NCI-H345 (cell line): ENCODE measurements at places on chromosomes 1 and 21.

GRCh38 chr21:42348762-42349161 lies 2.0 kb downstream of the TFF2 start:
- no peak for DNase-seq

- no peak for DNase-seq
Observed at GRCh38 chr1:168100315-168101002, 36.3 kb downstream of the GPR161 start.

DNA sequence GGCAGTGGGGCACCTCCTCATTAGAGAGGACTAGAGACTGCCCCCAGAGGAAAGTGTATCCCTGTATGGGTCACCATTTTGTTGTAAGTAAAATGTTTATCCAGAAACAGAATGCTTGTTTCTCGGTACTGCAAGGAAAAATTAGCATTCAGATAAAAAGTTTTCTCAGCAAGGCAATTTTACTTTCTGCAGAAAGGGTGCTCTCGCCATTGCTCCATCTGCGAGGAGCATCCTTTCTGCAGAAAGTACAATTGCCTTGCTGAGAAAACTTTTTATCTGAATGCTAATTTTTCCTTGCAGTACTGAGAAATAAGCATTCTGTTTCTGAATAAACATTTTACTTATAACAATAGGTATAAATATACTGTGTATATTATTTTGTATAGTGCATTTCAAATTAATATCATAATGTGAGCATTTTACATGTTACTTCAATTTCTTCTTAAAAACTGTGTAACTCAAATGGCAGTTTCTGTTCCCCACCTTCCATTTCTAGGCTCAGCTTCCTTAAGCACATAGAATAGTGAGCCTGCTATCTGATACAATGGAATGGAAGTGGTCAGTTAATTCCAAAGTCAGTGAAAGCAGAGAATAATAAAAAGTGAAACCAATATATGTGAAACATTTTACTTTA lies 76.5 kb upstream of the DESI2 start:
- no peak for DNase-seq

GRCh38 chr1:180382326-180383115 lies 119.9 kb downstream of the ACBD6 start:
- no peak for DNase-seq

DNA sequence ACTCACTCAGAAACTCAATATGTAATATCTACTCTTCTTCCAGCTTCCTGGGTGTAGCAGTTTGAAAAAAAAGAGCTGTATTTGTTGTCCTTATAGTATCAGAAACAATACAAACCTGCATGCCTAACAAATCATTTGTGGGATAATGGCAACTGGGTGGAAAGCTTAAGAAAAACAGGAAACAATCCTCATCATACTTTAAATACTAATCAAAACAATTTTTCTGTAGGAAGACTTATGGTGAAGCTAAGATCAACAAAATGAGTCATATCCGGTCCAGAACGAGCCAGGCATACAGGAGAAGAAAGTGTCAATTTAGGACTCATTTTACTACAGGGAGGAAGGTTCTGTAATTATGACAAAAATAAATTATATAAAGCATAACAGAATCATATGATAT lies 181.8 kb upstream of the ADGRL4 start:
- DNase-seq = no peak

DNA sequence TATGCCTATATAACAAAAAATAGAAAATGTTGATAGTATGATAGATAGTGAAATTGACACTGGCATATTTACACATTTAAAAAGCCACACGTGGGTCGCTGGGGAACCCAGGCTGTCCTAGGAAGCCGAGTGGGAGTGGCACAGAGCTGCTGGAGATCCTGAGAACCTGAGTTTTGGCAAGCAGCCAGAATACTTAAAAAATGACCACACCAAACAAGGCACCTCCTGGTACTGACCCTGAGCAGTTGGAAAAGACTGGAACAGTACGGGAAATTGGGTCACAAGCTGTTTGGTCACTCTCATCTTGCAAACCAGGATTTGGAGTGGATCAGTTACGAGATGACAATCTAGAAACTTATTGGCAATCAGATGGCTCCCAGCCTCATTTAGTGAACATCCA lies 111.5 kb downstream of the ZFYVE9 start:
- DNase-seq = no peak

DNA sequence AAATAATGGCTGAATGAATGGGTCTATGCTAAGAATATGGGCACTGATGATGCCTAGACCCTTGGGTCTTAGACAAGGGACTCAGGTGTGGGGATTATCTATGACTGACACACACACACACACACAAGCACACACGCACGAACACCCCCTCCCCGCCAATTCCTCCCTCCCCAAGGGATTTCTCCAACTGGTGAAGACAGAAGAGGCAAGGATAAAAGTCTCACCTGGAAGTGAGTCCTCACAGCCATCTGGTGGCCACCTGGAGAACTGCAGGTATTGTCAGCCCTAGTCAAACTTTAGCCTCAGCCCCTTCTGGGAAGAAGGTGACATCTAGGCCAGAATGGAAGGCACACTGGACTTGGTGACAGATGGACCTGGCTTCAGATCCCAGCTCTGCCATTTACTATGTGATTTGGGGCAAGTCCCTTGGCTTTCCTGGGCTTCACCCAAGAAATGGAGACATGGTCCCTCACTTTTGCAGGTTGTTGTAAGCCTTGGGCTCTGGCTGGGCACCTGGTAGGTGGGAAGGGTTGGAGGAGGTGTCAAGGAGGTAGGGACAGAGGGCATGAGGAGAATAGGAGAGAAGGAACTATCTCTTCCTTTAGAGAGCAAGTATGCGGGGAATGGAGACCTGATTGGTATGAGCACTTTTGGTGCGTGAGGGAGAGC lies 4.0 kb upstream of the GPR3 start:
- DNase-seq = peak; percentile 77

DNA sequence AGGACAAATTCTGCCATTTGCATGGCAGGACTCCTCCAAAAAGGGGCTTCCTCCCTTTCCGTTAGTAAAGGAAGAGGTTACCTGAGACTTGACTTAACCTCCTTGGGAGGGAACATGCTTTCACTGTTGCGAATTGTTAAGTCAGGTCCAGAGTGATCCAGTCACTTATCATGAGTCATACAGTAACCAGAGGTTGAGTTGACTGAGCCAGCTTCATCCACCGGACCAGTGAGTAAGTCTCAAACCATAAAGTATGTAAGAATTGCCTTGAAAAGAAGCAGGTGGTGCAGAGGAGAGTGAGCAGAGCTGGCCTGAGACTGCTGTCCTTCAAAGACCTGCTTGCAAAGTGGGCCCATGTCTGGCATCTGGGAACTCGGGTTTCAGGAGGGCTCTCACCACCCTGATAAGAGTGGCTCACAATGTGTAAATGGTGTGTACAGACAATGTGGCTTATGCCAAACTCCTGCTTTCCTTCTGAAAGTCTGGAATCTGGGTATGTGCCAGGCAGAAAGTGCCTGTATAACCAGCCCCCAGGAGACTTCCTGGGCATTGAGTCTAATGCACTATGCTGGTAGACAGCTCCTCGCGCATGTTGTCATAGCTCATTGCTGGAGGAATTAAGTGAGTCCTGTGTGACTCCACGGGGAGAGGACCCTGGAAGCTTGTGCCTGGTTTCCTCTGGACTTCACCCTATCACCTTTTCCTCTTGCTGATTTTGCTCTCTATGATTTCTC lies 84.3 kb upstream of the KLHDC7A start:
- DNase-seq = no peak

DNA sequence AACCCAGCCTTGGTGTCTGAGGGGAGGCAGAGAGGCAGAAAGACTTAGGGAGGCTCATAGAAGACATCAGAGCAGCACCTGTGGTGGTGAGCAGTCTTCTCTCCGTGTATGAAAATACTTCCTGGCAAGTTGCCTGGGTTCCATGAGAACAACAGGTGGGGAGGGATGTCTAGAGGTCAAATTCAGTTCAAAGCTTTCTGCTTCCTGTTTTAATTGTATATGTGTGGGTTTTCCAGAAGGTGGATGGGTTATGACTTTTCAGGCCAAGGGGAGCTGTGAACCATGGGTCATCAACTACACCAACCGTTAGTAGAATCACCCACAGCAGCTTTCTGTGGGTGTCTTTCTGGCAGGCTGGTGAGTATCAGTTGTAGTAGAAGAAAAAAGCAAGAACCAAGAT lies 4.1 kb upstream of the FCRL2 start:
- no peak for DNase-seq

GRCh38 chr1:3773572-3774275 lies 1.2 kb downstream of the SMIM1 start:
- DNase-seq = no peak

DNA sequence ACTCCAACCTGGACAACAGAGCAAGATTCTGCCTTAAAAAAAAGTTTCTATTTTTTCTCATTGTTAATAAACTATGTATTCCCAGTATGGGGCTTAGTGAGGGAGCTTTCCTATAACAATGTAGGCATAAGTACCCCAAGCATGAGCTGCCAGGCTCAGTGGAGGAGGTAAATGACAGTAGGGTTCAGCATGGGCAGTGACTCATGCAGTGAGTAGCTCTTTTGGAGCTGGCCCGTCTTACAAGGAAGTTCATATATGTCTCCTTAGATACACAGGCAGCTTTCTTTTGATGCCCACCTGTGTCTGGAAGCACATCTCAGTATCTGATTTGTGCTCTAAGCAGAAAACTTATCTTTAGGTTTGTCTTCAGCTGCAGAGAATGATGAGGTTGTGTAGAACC lies 57.9 kb downstream of the ZNF678 start:
- DNase-seq = no peak

DNA sequence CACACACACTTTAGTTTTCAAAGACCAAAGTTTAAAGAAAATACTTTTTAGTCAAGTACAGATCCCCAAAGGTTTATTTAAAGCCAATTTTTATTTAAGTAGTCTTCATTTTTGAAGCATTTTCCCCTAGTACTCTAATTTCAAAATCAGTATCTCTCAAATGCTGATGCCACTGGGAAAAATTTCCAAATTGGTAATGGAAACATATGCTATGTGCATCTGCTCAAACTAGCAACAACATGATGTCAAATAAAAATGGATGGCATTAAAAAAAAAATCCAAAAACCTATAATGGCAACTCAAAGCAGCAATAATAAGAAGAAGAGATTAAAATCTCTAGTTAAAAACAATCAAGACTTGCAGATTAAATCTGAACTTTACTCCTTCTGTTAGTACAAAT lies 58.6 kb downstream of the ZNHIT6 start:
- no peak for DNase-seq

DNA sequence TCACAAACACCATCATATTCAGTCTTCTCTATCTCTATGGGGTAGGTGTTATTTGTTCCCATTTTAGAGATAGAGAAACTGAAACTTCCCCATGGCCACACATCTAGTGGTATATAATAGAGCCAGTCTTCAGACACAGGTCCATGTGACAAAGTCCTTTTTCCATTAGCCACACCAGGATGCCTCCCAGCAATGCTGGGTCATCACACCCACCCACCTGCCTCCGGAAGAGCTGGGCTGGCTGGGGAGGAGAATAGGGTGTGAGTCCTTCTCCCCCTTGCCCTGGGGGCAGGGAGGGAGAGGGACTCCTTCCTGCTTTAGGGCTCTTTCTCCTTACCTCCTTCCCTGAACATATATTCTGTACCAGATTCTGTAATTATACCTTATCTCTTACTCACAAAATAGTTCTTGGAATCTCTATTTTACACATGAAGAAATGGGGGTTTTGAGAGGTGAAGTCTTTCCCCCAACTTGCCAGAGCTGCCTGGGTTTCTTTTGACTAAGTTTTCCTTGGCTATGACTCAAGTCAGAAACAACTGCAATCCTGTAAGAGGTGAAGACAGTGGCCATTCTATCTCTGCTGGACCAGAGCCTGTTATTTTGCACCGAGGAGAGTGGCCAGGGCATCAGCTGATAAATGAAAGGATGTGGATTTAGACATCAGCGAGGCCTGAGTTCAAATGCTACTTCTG lies 30.0 kb downstream of the SOX13 start:
- DNase-seq = no peak

- DNase-seq = no peak
Observed at GRCh38 chr1:30768830-30769718, 11.5 kb upstream of the LAPTM5 start.

DNA sequence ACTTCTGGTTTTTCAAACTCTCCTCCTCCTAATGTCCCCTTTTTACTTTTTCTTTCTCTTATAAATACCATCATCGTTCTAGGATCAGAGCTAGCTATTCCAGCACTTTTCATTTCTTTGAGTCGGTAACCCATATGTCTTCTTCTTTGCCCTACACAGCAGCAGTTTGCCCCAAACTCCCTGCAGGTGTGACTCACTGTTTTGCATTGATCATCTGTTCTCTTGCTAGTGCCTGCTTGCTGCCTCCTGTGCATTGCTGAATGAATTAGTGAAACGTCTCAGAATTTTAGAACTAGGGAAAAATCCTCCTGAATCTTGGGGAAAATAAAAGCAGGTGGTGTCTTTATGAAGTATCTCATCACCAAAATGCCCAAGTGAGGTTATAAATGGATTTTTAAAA lies 21.7 kb downstream of the KCNK2 start:
- no peak for DNase-seq

GRCh38 chr1:107874221-107874620 lies 90.8 kb downstream of the VAV3 start:
- no peak for DNase-seq

DNA sequence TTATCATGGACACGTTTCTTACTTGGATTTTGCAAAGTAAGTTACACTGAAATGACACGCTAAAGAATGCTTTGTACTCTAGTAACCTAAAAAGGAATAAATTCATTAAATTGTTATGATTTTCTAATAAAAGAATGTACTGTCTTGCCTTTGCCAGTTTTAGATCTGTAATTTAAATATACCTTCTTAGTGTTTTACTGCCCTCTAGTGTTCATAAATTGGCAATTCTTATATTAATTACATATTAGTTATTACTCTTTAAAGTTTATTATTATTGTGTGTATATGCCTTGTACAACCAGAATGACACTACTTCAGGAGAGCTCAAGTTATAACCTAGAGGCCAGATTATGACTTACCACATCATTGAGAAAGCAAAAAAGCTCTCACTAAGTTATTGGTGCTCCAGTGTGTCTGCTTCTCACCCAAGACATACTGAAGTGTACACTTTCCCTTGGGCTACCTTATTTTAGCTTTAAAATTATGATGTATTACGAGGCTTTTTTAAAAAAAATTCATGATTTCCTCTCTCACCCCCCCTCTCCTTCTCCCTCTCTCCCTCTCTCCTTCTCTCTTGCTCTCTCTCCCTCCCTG lies 169.9 kb downstream of the HS2ST1 start:
- DNase-seq = peak; percentile 20

GRCh38 chr1:38563942-38564735 lies 295.4 kb downstream of the RRAGC start:
- DNase-seq = no peak

GRCh38 chr1:237219751-237220642 lies 178.0 kb downstream of the RYR2 start:
- DNase-seq = no peak

- DNase-seq = no peak
Observed at GRCh38 chr1:91026777-91027176, 4.9 kb upstream of the ZNF644 start.
